ENCODE measurements at places on chromosomes 3 and 15.

DNA sequence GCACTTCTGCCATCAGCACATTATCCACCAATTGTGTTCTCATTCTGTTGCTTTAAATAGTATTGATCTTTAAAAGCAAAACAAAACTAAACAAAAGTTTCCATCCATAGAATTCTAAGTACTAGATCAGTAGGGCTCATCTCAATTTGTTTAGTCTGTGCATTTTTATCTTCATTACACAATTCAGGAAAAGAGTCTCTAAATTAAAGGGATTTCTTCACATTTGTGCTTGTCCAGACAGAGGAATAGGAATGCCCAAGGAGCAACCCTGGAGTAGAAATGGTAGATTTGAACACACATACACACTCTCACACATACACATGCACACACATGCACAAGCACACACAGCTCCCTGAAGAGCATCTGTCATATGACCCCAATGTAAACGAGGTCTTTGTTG lies 21.4 kb downstream of the LMCD1 start:
- DNase-seq, result no peak

GRCh38 chr3:134013280-134013679 lies 16.4 kb downstream of the SLCO2A1 start:
- no peak for DNase-seq

GRCh38 chr3:112074616-112075497 lies 11.3 kb upstream of the C3orf52 start:
- DNase-seq, result peak; percentile 52

GRCh38 chr3:116749388-116749787 lies 39.8 kb downstream of the TUSC7 start:
- DNase-seq, result no peak

GRCh38 chr3:153944084-153944483 lies 177.1 kb upstream of the ARHGEF26 start:
- DNase-seq, result no peak

DNA sequence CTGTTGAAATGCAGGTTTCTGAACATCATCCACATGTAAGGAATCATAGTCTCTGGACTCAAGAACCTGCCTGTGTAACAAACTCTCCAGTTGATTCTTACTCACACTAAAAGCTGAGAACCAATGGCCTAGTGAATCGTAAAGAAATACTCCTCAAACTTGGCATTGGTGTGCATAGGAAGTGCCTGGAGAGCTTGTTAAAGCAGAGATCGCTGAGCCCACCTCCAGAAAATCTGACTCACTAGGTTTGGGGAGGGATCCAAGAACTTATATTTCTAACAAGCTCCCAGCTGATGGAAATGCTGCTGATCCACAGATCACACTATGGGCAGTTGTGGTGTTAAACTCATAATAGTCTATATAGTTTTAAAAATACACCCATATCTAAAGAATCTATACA lies 55.8 kb upstream of the LMCD1 start:
- DNase-seq, result no peak

- DNase-seq, result peak; percentile 41
Measured at GRCh38 chr15:89399238-89400115, 64.9 kb upstream of the POLG start.

- no peak for DNase-seq
Measured at GRCh38 chr3:37475435-37475834, 301.1 kb upstream of the LRRFIP2 start.
